ENCODE measurements at places on chromosomes 1 and 21. TPM values are rescaled to one million over a fixed set of nuclear protein-coding genes. Genes with fewer than 3 reads are reported as not detected.

OR2T11 gene
- total RNA-seq = not detected

UTS2 gene
- not detected for total RNA-seq

SERTAD4 gene
- 0.78 TPM for total RNA-seq

TMEM61 gene
- not detected for total RNA-seq

PTPN7 gene
- not detected for total RNA-seq

CCDC27 gene
- not detected for total RNA-seq

C1orf116 gene
- total RNA-seq = not detected

OR2M3 gene
- total RNA-seq = not detected

DNAJC28 gene
- 1.7 TPM for total RNA-seq

PIK3R3 gene
- total RNA-seq = 7.4 TPM

SLC16A4 gene
- total RNA-seq = 10.4 TPM

SYPL2 gene
- total RNA-seq = not detected

PYHIN1 gene
- not detected for total RNA-seq

PCP4 gene
- not detected for total RNA-seq

LYSMD1 gene
- total RNA-seq = 4.8 TPM

CLDN19 gene
- not detected for total RNA-seq

ZYG11A gene
- not detected for total RNA-seq

TRIM17 gene
- total RNA-seq = under 0.01 TPM

VWA5B1 gene
- total RNA-seq = not detected

SMCP gene
- not detected for total RNA-seq

MYOG gene
- total RNA-seq = not detected

TNFSF4 gene
- 19.4 TPM for total RNA-seq

PSRC1 gene
- 1.5 TPM for total RNA-seq

MEX3A gene
- total RNA-seq = 3.3 TPM

FALEC gene
- not detected for total RNA-seq

ETNK2 gene
- total RNA-seq = 1.5 TPM

MAGI3 gene
- 8.6 TPM for total RNA-seq

DENND2D gene
- total RNA-seq = 3.9 TPM

OR2L13 gene
- total RNA-seq = not detected

NUDT4B gene
- 10.4 TPM for total RNA-seq

SLAMF1 gene
- not detected for total RNA-seq

UBL4B gene
- not detected for total RNA-seq

TMEM82 gene
- total RNA-seq = not detected

BRINP3 gene
- 0.65 TPM for total RNA-seq

FCRLA gene
- total RNA-seq = 0.83 TPM

FAM177B gene
- not detected for total RNA-seq

ZSWIM5 gene
- under 0.01 TPM for total RNA-seq

PRR9 gene
- total RNA-seq = not detected

GUCA2B gene
- not detected for total RNA-seq

A3GALT2 gene
- total RNA-seq = not detected

KRTAP26-1 gene
- not detected for total RNA-seq

TNFRSF18 gene
- total RNA-seq = not detected
